ENCODE measurements at places on chromosomes 6 and 20.
A peak's percentile ranks its signal among the peaks of the same experiment; 100 is the strongest.

DNA sequence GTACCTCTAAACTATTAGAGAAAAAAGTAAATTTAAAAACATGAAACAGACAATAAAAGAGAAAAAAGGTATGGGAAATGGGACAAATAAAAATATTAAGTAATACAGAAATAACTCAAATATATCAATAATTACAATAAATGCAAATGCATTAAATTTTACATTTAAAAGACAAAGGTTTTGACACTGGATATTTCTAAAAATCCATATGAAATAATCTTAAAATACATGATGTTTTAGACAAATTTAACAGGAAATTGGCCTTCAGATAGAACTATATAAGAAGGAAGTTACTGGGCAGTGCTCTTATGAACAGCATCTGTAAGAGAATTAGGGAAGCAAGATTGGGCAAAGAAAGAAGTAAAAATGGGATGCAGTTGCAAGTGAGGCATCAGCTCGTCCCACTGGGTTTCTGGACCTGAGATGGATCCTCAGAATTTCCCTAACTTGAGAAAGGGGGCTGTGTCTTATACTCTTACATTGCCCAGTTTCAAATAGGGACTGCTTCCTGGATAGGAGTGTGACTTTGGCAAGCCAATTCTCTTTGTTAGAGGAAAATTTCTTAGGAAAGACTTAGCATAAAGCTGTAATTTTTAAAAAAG lies 376.7 kb downstream of the SMOC2 start:
- no peak for DNase-seq

DNA sequence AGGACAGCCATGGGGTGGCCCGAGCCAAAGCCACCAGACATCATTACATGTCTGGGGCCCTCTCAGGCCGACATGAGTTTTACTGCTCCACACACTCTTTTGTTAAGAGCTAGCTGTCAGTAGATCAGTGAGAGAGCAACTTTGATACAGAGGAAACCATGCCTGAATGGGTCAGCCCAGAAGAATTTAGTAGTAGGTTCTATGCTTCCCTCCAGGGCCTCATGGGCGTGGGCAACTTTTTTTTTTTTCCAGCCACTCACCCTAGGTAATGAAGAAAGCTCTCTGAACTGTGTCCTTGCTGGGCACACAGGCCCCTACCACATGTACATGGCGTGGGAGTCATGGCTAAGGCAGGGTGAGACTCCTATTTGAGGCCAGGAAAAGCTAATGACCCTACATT lies 38.8 kb downstream of the HLA-F start:
- DNase-seq, result no peak

DNA sequence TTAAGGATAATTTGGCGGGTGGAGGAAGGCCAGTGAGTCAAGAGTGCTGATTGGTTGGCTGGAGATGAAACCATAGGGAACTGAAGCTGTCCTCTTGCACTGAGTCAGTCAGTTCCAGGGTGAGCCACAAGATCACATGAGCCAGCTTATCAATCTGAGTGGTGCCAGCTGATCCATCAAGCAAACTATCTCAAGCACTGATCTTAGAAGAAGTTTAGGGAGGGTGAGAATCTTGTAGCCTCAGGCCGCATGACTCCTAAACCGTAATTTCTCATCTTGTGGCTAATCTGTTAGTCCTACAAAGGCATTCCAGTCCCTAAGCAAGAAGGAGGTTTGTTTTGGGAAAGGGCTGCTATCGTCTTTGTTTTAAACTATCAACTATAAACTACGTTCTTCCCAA lies 954.3 kb downstream of the KIF16B start:
- no peak for DNase-seq

- DNase-seq, result peak; percentile 22
Measured at GRCh38 chr6:1110164-1110563, 201.7 kb upstream of the FOXQ1 start.

- DNase-seq, result no peak
Measured at GRCh38 chr6:21341910-21342309, 251.6 kb upstream of the SOX4 start.

GRCh38 chr6:80143419-80143937 lies 37.0 kb downstream of the BCKDHB start:
- DNase-seq, result peak; percentile 67

DNA sequence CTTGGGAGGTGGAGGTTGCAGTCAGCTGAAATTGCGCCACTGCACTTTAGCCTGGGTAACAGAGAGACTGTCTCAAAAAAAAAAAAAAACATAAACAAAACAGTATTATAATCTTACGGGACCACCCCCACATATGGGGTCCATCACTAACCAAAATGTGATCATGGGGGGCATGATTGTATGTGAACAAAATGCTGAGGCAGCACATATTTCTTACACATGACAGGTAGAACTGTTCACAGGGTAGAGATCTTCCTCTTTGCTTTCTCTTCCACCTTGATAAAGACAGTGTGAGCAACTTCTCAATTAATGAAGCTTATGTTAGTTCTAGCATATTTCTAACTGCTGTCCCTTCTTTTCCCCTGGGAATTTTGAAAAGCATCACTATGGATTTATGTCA lies 24.7 kb downstream of the NFATC2 start:
- DNase-seq, result no peak

GRCh38 chr6:118444796-118445195 lies 103.3 kb upstream of the PLN start:
- no peak for DNase-seq

DNA sequence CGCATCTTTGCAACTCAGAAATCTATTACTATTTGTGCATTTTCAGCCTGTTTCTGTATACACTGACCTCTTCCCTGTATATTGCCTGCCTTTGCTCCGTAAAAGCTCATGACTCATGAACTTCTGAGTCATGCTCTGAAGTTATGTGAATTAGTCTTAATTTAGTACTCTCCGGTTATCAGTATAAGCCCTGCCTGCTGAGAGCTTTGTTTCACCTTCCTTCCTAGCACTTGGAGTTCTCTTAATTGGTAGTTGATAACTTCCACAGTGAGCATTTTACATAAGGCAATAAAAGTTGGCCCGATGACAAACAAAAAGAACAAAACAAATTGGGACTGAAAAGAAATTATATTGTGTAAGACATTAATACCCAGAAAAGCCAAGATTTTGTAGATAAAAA lies 231.4 kb downstream of the GJA1 start:
- DNase-seq, result peak; percentile 60

GRCh38 chr6:38673397-38674165 lies 29.4 kb downstream of the GLO1 start:
- DNase-seq, result no peak
